ENCODE measurements at places on chromosomes 16 and 17.

DNA sequence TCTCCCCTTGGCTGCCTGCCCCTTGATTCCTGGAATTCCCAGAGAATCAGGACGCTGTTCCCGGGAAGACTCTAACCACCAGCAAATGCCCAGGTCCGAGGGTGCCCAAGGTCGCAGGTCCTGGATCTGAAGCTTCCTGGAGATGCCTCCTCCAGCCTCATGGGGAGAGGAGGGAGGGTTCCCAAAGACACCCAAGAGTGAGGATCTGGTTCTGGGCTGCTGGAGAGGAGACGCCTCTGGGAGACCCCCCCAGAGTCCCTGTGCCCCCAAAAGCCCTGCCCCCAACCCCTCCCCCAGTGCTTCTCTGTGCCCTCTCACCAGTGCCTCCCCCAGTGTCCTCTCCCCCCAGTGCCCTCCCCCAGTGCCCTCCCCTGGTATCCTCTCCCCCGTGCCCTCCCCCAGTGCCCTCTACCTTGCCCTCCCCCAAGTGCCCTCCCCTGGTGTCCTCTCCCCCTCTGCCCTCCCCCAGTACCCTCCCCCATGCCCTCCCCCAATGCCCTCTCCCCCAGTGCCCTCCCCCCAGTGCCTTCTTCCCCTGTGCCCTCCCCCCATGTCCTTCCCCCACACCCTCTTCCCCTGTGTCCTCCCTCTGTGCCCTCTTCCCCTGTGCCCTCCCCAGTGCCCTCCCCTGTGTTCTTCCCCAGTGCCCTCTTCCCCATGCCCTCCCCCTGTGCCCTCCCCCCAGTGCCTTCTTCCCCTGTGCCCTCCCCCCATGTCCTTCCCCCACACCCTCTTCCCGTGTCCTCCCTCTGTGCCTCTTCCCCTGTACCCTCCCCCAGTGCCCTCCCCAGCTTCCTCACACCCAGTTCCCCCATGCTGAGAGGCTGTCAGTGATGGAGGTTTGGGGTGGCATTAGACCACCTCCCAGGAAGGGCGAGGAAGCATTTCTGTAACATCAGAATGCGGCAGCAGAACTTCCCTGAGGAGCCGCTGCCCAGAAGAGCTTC lies 6.3 kb upstream of the SECTM1 start:
- no peak for DNase-seq

DNA sequence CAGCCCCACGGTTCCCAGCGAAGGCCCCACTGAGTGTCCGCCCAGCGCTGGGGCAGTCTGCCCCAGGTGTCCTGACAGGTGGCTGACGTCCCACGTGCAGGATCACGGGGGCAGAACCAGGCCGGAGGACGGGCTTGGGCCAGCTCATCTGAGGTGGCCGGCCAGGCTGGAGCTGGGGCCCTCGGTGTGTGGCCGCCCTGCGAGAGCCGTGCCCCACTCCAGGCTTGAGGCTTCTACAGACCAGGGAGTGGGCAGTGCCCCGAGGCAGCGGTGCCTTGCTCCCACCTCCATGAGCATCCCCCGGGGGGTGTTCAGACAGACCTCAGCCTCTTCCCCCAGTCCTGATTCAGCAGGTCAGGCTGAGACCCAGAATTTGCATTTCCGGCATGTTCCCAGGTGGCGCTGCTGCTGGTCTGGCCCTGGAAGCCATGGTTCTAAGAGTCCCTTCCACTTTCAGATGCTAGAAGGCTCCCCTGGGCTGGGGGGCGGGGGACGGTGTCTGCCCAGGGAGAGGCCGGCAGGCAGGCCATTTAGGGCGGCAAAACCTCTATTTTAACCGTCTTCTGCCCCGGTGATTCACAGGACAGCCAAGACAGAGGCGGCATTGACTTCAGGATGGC lies 35.4 kb upstream of the PABPN1L start:
- no peak for DNase-seq

DNA sequence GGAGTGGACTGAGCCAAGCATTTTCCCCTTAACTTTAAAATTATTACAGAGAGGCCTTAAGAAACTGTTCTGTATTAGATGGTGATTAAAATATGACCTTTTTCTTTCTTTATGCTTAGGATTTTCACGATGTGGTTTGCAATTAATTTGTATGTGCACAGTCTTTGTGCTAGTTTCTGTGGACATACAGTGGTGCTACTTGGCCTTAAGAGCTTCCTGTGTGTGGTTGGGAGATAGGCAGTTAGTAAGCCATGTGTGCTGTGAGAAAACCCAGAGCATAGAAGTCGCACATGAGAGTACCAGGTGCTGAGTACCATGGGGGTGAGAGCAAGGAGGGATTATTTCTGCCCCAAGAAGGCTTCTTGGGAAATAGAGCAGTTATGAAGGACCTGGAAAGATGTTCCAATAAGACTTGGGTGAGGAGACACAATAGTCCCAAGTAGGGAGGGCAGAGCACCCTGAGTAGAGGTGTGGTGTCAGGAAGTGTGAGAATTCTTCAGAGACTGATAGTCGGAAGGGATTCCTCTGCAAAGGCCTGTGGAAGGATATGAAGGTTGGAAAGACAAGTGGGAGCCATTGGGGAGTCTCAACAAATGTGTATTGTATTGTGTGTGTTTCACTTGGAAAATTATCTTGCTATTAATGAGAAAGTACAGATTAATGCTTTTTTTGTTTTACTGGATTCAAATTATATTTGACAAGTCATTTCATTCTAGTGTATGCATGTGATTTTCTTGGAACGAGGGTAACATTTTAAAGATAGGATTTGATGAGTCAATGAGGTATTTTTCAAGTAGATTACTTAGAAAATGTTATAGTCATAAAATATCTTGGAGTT lies 239.9 kb downstream of the PRKCA start:
- DNase-seq = no peak

DNA sequence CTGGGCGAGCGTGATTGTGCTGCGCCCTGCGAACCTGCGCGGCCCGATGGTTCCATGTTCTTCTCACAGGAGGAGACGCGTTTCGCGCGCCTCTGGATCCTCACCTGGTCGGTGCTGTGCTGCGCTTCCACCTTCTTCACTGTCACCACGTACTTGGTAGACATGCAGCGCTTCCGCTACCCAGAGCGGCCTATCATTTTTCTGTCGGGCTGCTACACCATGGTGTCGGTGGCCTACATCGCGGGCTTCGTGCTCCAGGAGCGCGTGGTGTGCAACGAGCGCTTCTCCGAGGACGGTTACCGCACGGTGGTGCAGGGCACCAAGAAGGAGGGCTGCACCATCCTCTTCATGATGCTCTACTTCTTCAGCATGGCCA lies 1.0 kb downstream of the FZD2 start:
- DNase-seq = no peak

- DNase-seq = no peak
These were observed 30.5 kb upstream of the CDH8 start for GRCh38 chr16:62066747-62067146.

DNA sequence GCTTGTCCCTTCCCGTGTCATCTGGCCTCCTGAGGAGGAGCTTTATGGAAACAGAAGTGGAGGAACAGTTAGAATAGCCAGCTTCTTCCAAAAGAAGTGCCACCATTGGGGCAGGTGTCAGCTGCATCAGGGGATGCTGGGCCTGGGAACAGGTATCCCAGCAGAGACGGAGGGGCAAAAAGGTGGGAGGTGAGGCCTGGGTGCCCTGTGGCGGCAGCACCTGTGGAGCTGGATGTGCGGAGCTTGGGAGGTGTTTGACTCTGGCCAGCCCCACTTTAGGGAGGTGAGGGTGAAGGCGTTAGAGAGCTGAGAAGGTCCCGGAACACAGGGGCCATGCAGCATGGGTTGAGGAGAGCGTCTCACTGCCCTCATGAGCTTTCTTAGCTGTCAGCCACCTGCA lies 5.2 kb downstream of the SMCR8 start:
- DNase-seq = no peak

GRCh38 chr16:27199736-27200135 lies 3.6 kb upstream of the KDM8 start:
- no peak for DNase-seq

- DNase-seq = no peak
These were observed 33.0 kb downstream of the PITPNM3 start for GRCh38 chr17:6523330-6523729.

DNA sequence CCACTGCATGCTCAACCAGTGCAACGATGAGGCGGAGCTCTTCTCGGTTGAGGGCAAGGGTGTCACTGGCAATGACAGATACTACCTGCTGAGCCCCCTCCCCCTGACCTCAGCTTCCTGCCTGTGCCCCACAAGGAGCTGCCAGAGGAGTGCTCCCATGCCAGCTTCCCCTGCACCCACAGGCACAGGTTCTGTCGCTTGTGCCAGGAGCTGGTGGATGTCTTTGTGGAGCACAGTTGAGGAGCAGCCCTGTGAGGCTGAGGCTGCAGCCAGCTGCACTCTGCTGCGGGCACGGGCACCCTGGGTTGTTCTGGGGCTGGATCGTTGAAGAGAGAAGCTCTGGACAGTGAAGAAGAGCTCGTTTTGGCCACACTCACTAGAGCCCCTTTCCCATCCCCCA lies 165.3 kb upstream of the ZNF267 start:
- DNase-seq = no peak

DNA sequence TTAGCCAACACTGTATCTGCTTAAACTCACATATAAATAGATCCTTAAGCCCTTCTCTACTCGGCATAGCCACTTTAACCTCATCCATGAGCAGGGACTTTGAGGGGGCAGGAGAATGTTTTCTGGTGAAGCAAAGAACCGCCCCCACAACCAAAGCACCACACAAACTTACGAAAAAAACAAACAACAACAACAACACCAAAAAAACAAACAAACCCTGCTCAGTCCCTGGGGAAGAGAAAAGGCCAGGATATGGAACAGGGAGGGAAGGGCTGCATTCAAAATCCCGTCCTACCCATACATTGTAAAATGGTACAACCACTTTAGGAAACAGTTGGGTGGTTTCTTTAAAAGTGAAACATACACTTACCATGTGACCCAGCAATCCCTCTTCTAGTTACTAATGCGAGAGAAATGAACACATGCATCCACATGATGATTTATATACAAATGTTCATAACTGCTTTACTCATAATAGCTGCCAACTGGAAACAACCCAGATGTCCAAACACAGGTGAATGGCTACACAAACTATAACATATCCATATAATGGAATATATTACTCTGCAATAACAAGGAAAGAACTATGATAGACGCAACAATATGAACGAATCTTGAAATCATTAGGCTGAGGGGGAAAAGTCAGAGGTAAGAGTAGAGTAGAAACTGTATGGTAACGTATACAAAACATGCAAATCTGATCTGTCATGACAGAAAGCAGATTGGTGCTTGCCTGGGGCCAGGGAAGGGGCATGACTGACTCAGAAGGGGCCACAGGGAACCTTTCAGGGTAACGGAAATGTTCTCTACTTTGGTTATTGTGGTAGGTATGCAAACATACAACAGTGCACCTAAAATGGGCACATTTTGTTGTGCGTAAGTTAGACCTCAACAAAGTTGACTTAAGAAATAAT lies 37.7 kb upstream of the TOB1 start:
- DNase-seq = no peak

- no peak for DNase-seq
These were observed 27.8 kb upstream of the ITGA3 start for GRCh38 chr17:50027881-50028735.

DNA sequence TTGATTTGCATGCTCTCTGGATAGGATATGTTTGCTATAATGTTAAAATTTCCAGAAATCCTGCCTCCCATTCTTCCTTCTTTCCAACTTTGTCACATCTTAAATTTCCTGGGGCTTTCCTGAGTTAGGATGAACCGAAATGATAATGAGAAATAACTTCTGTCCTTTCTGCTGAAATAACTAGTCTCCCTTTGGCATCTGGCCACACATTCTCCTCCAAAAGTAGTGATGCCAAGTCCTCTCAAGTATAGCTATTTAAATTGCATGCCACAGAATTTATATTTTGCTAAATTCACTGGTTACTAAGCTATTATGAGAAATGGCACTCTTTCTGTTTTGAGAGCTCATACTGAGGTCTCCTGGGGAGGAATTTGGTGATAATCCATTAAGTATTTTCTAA lies 30.6 kb downstream of the FAM20A start:
- no peak for DNase-seq

DNA sequence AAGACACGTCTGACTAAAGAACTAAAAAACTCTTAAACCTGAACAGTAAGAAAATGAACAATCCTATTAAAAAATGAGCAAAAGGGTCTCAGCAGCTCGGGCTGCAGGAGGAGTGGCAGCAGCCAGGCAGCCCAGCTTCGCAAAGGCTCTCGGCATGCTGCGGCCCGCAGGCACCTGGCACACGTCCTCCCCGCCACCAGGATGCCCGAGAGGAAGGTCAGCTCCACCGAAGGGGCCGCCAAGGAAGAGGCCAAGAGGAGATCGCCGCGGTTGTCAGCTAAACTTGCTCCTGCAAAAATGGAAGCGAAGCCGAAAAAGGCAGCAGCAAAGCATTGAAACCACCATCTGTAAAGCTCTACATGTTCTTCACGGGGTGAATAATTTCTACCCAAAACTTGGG lies 173.5 kb downstream of the BCAS3 start:
- no peak for DNase-seq

DNA sequence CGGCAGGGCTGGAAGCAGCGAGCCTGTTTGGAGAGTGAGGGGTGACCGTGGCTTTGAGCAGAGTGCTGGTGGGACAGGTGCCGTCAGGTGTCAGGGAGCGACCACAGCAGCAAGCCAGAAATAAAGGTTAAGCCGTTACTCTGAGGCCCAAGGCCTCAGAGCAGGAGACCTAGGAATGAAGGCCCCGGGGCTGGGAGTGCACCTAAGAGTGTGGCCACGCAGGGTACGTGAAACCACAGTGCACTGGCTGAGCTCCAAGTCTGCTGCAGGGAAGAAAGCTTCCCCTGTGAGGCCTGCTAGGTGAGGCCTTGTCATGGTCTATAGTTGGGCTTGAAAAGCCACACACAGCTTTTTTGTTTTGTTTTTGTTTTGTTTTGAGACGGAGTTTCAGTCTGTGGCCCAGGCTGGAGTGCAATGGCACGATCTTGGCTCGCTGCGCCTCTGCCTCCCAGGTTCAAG lies 8.7 kb downstream of the CLUAP1 start:
- DNase-seq = no peak

- peak; percentile 27 for DNase-seq
These were observed 144.5 kb downstream of the GRIN2A start for GRCh38 chr16:10037751-10038150.

DNA sequence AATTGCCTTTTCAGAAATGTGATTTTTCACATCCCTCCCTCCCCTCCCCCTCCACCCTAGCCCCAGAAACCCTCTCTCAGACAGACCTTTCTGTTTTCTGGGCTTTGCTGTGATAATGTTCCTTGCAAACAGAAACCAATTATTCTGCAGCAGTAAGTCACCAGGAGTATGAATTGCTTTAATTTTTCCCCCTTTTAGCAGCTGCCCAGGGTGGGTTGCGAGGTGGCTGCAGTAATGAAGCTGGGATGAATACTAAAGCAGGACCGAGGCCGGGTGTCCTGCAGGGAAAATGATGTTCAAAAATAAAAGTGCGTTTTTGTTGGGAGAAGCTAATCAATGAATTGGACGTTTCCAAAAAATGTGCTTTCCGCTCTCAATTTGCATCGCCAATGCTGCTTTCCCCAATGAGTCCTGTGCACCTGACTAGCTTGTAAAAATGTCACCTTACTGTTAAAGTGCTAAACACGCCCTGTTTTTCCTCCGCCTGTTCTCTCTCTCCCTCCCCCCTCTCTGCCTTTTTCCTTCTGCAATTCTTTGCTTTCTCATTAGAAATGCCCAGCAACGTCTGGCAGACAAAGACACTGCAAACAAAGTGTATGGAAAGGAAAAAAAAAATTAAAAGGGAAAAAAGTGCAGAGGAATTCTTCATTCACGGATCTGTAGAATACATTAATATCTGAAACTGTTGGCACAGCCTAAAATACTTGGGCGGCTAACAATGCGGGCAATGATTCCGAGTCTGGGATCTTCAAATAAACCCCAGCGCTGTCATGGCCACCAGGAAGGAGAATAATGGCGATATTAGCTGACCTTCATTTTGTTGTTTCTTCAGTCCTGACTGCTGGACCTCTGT lies 244.1 kb downstream of the STX8 start:
- DNase-seq = no peak
